ENCODE measurements at places on chromosomes 13 and 19.

- no peak for DNase-seq
Observed at GRCh38 chr19:16571822-16572331, 338 bp downstream of the SLC35E1 start.

DNA sequence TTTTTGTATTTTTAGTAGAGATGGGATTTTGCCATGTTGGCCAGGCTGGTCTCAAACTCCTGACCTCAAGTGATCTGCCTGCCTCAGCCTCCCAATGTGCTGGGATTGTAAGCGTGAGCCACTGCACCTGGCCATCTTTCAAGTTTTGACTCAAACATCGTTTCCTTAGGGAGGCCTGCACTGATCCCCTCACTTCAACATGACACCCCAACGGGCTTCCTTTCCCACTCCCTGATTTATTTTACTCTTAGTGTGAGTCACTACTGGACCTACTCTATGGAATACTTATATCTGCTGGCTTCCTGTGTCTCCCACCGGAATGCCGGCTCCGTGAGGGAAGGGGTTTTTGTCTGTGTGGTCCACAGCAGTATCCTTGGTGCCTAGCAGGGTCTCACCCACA is 4.5 kb upstream of the ADAMTS10 start:
- no peak for DNase-seq

- no peak for DNase-seq
Observed at GRCh38 chr13:38519229-38519911, 167.5 kb upstream of the FREM2 start.

DNA sequence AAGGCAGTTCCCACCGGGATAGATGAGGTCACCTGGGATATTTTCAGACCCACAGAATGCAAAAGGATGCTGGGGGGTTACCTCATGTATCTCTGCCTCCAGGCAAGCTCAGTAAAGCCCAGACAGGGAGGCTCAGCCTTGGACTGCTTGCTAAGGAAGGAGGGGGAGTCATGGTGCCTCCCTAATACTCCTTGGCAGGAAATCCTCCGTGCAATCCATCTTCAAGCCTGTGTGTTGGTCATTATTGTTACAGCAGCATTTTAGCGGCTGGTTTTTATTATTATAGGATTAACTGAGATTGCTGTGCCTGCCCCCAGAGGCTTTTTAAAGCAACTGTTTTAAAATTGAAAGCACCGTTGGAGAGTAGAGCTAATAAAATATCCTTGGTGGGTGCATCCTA is 188.5 kb upstream of the UBL3 start:
- DNase-seq = no peak

DNA sequence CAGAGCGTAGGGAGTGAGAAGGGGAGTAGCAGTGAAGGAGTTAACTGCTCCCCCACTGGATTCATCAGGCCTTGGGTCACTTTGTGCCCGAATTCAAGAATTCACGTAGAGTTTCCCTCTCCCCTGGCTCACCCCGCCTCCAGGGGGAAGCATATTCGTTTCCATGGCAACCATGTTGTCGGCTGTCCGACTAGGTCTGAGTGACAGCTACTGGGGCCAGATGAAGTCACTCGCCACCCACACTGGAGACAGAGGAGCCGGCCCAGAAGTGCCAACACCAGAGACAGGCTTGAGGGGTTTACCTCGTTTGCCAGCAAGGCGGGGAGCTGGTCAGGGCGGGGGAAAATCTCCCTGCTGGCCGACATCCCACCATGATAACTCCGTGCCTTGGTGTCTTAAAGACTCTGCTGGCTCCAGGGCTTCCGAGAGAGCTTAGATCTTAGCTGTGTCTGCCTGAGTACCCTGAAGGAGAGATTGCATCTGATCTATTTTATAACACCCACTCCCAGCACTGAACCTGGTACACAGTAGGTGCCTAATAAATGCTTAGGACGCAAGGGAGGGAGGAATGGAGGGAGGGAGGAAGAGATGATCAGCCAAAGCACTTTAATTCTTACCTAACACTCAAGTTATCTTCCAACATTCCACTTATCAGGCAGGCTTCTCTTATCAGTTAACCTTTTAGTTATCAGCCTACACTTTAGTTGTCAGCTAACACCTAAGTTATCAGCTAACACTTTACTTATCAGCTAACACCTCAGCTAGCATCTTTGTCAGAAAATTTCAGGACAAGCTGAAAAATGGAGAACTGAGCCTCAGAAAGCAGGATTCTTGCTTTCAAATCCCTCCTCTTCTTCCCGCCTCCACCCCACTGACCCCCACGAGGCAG is 57.2 kb upstream of the ZNRF4 start:
- DNase-seq = no peak

DNA sequence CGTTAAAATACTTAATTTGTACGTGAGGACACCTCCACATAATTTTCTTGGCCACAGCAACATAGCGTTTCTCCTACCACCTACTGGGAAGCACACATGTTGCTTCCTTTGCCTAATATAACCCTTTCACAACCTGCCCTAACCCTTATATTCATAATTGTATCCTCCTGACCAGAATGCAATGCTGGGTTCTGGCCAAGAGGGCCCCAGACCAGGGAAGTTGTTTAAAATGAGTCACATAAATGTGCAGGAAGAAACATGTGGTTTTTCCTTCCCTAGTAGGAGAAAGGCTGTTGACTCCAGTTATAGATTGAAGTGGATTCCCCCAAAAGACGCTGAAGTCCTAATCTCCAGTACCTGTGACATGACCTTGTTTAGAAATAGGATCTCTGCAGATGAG is 187.3 kb downstream of the NUFIP1 start:
- DNase-seq = no peak

GRCh38 chr19:44875666-44876451 is 15.2 kb upstream of the TOMM40 start:
- DNase-seq = no peak

GRCh38 chr13:67630640-67631039 is 400.5 kb upstream of the PCDH9 start:
- no peak for DNase-seq

DNA sequence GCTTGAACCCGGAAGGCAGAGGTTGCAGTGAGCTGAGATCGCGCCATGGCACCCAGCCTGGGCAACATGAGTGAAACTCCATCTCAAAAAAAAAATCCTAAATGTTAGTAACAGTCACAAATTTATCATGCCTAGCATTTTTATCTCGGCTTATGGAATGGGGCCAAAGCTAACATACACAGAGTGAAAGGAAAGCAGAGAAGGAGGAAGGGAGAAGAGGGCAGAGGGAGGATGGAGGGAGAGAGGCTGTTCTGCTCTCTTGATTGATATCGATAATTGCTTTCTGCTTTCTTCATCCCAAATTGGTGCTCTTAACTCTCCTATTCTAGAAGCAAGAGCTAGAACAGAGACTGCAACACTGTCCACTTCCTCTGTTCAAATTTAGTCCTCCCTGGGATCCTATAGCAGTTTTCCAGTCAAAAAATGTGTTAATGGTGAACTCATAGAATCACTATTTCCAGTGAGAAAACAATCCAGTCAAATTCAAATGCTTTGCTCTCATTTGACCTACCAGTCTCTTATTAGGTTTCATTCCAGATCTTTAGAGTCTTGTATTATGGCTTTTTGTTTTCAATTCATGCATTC is 15.8 kb upstream of the TUBGCP3 start:
- DNase-seq = no peak

DNA sequence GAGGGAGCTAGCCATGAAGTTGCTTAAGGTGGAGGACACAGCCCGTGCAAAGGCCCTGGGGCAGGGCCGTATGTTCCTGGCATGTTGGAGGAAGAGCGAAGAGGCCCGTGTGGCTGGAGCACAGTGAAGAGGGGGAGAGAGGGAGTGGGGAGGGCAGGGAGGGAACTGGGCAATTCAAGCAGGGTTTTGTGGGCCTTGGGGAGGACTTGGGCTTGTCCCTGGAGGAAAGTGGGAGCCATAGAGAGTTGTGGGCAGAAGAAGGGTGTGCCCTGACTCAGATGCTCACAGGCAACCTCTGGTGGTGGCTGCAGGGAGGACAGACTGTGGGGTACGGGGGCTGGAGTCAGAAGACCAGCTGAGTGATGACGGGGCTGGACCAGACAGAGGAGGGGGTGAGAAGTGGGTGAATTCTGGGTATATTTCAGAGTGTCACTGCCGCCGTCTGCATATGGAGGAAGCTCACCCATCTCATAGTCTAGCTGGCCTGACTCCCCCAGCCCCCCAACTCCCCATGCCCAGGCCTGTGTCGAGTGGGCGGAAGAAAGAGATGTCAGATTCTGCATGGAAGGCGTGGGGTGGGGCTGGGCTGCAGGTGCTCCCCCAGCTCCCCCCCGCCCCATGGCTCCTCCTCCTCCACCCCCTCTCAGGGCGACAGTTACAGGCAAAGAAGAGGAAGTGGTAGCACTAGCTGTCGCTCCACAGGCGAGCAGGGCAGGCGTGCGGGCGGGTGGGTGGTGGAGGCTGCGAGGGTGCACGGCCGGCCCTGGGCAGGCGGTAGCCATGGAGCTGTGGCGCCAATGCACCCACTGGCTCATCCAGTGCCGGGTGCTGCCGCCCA is at the start of gene VAV1:
VAV1 (plus strand) TSS at position 681 of the 838 bp plus-strand sequence; CDS start at position 781, 100 bp downstream.
- peak; percentile 72 for DNase-seq

- no peak for DNase-seq
Observed at GRCh38 chr19:40392123-40392522, 2.1 kb upstream of the HIPK4 start.

- peak; percentile 42 for DNase-seq
Observed at GRCh38 chr19:49809160-49809940, 3.7 kb downstream of the FUZ start.

DNA sequence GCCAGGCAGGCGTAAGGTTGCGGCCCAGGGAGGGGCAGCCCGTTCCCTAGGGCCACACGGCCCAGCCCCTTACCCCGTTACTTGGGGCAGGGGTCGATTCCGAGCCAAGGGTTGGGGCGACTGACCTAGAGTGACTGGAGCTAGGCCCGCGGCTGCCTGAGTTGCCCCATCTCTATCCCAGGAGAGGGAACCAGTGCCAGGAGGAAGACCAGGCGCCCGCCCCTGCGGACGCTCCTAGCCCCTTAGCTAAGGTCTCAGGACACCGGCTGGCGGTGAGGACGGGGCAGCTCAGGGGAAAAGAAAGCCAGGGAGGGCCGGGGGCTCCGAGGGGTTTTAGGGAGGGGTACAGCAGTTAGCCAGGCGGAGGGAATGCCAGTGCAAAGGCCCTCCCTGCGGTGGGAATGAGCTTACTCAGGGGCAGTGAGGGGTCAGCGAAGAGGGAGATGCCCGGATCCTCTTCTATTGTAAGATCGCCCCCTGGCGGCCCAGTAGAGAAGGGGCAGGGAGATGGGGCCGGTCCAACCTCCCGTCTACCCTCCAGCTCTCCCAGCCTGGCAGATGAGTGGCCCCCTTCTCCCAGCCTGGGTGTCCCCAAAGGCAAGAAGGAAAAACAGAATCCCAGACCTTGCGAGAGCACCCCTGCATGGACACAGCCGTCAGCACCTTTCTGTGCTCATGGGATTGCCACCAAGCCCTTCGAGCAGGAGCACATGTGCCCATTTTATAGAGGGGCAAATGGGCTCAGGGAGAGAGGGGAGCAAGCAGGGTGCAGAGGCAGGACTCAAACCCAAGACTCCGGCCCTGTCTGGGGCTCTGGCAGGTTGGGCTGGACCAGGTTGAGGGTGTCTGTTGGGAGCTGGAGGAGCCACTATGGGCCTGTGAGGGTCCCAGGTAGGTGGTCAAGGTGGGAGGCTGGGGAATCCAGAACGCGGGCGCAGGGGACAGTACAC is 16.3 kb downstream of the CILP2 start:
- DNase-seq = peak; percentile 60

- peak; percentile 88 for DNase-seq
Observed at GRCh38 chr19:38929929-38930775, at the start of gene SARS2. TSS of gene SARS2 (minus strand) at chr19:38930763. CDS start at chr19:38930736, 27 bp downstream.

DNA sequence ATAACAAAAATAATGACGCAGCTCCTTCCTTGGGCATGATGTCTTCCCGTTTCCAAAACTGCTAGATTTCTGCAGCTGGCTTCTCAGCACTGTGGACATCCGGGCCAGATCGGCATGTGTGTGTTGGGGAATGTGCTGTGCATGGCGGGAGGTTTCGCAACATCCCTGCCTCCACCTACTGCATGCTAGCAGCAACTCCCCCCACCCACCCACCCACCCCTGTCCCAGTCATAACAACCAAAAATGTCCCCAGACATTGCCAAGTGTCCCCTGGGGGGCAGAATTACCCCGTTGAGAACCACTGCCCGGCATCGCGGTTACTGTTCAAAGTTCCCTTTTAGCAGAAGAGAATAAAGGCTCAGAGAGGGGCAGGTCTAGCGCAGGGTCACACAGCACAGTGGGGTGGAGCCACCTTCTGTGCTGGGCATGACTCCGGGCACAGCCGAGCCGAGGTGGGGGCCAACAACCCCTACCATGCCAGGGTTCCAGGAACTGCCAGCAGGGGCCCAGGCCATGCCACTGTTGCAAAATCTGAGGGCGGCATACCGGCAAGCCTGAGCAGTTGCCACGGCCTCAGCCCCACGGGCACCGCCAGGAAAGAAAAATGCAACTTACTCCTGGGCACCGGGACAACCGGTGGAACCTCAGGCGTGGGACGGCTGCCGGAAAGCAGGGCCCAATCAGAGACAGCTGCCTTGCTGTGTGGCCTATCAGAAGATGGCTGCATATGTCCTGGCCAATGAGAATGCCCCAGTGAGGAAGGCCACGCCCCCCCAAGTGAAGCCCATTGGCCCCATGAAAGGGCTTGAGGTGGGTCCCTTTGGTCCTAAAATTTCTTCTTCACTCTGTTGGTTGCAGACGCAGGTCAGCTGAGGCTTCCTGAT is 22.5 kb upstream of the NFIC start:
- no peak for DNase-seq

- no peak for DNase-seq
Observed at GRCh38 chr13:64075543-64076271, 2660.1 kb upstream of the PCDH20 start.

DNA sequence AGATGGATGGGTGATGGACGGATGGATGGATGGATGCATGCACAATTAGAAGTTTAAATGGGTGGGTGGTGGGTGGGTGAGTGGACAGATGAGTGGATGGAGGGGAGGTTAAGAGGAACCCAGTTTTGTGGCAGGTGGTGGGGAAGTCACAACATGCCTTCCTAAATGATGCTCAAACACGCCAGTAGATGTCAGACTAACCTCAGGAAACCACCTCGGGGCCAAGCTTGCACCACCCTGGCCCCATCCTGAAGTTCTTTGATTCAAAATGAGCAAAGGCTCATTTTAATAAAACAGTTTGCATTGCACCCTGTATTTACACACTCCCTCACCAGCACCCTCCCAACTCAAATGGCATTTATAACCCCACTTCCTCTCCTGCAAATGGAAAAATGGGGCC is 91.4 kb upstream of the CACNA1A start:
- DNase-seq = peak; percentile 20

- no peak for DNase-seq
Observed at GRCh38 chr13:101523154-101524131, 71.0 kb downstream of the ITGBL1 start.

All from T-helper 9 cell (primary cell).